ENCODE measurements at places on chromosomes 4 and X.

DNA sequence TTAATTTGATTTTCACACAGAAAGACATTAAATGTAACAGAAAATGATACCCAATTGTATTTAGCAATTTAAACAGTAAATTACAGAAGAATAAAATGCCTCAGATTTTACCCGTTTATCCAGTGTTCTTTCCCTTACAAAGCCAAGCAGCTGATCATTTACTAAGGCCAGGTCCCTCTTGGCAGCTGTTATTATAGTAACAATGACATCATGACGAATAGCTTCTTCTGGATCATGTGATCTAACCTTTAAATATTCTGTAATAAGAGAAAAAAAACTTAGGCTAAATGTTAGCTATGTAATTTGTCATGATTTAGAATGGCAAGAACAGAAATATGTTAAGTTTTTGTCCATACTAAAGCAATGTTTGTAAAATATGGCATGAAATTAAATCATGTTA, 69.4 kb downstream of the PDS5A start:
- DNase-seq, result no peak

- DNase-seq, result no peak
Observed at GRCh38 chrX:153560000-153560399, 38.9 kb downstream of the CCNQ start.

GRCh38 chr4:16897991-16898827, at the start of gene LDB2:
Gene LDB2, minus strand, starts transcription at chr4:16898645.
- no peak for DNase-seq

DNA sequence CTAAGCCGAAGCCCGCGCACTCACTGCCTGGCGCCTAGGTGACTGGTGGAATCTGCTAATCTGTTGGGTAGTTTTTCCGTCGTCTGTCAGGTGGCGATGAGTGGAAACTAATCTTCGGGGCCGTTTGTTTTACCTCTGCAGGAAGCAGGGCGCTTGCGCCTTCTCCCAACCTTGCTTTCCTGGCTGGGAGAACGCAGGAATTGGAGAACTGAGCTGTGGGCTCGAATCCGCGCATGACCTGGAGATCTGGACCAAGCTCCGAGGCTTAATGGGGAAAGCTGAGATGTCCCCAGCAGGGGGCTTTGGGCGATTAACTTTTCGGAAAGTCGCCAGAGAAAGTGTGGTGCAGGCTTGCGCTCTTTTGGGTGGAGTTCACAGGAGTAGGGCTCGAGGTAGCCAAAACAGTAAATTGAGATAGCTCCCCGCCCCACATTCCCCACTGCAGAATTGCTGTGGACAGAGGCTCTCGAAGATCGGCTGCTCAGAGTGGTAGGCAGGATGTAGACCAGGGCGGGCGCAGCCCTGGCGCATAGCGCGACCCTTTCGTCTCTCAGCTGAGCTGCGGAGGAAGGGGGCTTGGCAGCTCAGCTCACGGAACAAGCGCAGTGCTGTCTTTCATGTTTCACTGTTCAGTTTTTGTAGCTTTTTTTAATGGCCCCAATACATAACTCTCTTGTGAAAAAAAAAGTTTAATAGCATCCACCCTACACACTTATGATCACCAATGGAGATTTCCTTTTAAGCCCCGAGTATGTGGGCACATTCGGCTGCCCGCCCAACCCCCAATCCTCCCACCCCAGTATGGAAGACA, 2.7 kb upstream of the FGF5 start:
- DNase-seq, result no peak

DNA sequence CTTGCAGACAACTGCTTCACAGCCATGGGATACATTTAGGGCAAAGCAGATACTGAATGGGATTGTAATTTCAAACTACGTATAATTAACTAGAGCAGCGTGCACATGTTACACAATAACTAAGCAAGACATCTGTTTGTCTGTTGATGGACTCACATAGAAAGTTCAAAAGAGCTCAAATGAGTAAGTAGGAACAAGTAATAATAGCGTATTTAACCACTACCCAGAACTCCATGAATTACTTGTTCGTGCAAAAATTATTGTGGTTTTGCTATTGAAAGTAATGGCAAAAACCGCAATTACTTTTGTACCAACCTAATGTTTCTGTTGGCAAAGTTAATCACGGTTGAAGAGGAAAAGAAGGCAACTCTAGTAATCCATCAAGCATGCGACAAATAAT, 825.4 kb downstream of the PCDH18 start:
- DNase-seq, result no peak

GRCh38 chr4:86939729-86940575, 5.1 kb downstream of the AFF1 start:
- DNase-seq, result no peak
